ENCODE measurements at places on chromosomes 11 and 22.
A peak's percentile ranks its signal among the peaks of the same experiment; 100 is the strongest.

DNA sequence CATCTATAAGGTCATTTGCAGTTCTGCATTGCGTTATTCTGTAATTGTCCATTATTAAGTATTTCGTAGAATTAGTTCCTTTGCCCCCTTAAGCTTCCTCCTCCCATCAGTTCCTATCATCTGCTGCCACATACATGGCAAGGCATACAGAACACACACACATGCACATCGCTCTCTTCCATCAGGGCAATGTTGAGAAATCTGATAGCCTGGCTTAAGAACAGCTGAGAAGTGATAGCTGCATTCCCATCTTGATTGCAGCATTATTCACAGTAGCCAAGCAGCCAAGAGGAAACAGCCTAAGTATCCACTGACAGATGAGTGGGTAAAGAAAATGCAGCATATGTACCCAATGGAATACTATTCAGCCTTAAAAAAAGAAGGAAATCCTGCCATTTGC is 186.8 kb upstream of the CADM1 start:
- no peak for DNase-seq
- peaks cover 25% of the 10 kb centered on the region for H3K27me3 ChIP-seq
- no peaks in the 10 kb centered on the region for H3K36me3 ChIP-seq
- no peak overlapping the region for H3K27ac ChIP-seq

- no peak for DNase-seq
- H3K27me3 ChIP-seq, result no peaks in the 10 kb centered on the region
- H3K36me3 ChIP-seq, result peaks cover under 1% of the 10 kb centered on the region
These were observed 3.1 kb upstream of the CTSD start for GRCh38 chr11:1766719-1767398.

DNA sequence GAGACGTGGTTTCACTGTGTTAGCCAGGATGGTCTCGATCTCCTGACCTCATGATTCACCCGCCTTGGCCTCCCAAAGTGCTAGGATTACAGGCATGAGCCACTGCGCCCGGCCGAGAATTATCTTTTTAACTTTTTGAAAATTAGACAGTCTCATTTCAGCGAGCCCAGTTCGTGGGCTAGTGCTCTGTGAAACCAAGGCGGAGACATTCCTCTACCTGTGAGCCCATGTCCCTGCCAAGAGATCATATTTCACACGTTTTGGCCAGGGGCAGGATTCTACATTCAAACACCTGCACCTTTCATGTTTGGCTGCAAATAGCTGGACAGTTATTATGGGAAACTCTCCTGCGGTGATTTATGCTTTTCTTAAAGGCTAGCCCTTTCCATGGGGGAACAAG is 60.3 kb downstream of the IRAG1 start:
- H3K4me1 ChIP-seq, result no peaks in the 10 kb centered on the region
- no peaks in the 10 kb centered on the region for H3K27me3 ChIP-seq
- H3K36me3 ChIP-seq, result no peaks in the 10 kb centered on the region
- H3K27ac ChIP-seq, result no peak overlapping the region

- no peak overlapping the region for H3K4me3 ChIP-seq
- H3K27ac ChIP-seq, result no peak overlapping the region
- H3K4me1 ChIP-seq, result peaks cover 12% of the 10 kb centered on the region
- H3K27me3 ChIP-seq, result no peaks in the 10 kb centered on the region
- DNase-seq, result no peak
These were observed 83.3 kb upstream of the PRDM11 start for GRCh38 chr11:45062974-45063635.

GRCh38 chr11:17280494-17281127 is 4.1 kb downstream of the NUCB2 start:
- no peak overlapping the region for H3K27ac ChIP-seq
- H3K36me3 ChIP-seq, result peaks cover 26% of the 10 kb centered on the region
- DNase-seq, result no peak
- no peak overlapping the region for H3K4me3 ChIP-seq

DNA sequence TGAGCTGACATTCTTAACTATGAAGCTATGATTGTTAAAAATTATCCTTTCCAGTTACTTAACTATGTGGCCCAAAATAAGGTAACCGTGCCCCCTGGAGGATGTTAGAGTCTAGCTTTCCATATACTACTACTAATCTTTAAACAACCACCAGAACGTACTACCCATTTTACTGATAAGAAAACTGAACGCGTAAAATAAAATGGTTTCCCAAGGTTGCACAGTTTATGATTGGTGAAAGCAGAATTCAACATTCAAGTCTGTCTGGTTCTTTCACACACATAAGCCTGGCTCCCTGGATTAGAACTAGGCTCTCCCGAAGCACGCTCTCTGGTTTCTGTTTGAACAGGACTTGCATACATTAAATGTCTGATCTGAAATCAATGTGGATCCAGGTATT is 437.8 kb upstream of the CCDC90B start:
- no peak overlapping the region for H3K27ac ChIP-seq
- no peaks in the 10 kb centered on the region for H3K27me3 ChIP-seq
- no peaks in the 10 kb centered on the region for H3K36me3 ChIP-seq
- peak overlapping the region; percentile 62 for H3K4me3 ChIP-seq
- H3K4me1 ChIP-seq, result peaks cover 17% of the 10 kb centered on the region

DNA sequence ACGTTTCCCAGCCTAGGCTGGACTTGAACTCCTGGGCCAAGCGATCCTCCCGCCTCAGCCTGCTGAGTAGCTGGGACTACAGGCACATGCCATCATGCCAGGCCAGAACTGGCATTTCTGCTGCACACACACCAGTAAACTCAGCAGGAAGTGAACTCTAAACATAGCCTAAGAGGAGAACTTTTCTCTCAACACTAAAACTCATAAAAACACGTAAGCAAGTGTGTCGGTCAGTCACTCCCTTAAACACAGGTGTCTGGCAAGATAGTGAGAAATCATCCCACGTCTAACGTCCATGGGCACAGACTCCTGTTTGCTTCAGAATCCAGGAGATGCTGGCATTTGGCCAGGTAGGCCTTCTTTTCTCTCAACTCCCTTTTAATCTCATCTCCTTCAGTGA is 104.8 kb downstream of the RPL27A start:
- H3K27ac ChIP-seq, result peak overlapping the region; percentile 56
- DNase-seq, result no peak

- no peak overlapping the region for H3K4me3 ChIP-seq
- H3K27ac ChIP-seq, result no peak overlapping the region
- H3K4me1 ChIP-seq, result no peaks in the 10 kb centered on the region
- H3K36me3 ChIP-seq, result no peaks in the 10 kb centered on the region
- DNase-seq, result no peak
- H3K27me3 ChIP-seq, result no peaks in the 10 kb centered on the region
These were observed 82.1 kb downstream of the CECR2 start for GRCh38 chr22:17451316-17451715.

- H3K27ac ChIP-seq, result no peak overlapping the region
- no peak for DNase-seq
- H3K4me1 ChIP-seq, result peaks cover 32% of the 10 kb centered on the region
- H3K4me3 ChIP-seq, result no peak overlapping the region
- no peaks in the 10 kb centered on the region for H3K27me3 ChIP-seq
- H3K36me3 ChIP-seq, result no peaks in the 10 kb centered on the region
These were observed 228.4 kb downstream of the BLID start for GRCh38 chr11:121887569-121887968.

DNA sequence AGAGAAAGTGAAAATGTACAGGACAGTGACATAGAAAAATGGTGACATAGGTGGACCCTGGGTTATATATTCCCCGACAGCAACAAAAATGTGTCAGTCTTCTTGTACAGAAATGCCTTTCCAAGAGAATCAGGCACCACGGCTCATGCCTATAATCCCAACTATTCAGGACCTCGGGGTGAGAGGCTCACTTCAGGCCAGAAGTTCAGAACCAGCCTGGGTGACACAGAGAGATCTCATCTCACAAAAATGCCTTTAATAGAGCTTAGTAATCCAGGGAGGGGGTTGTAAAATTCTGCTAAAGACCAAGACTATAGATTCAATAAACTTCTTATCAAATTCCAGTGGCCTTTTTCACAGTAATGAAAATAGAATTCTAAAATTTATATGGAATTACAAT is 10.7 kb downstream of the ZNF195 start:
- DNase-seq, result no peak
- no peaks in the 10 kb centered on the region for H3K4me1 ChIP-seq
- H3K4me3 ChIP-seq, result no peak overlapping the region
- peaks cover 95% of the 10 kb centered on the region for H3K36me3 ChIP-seq

DNA sequence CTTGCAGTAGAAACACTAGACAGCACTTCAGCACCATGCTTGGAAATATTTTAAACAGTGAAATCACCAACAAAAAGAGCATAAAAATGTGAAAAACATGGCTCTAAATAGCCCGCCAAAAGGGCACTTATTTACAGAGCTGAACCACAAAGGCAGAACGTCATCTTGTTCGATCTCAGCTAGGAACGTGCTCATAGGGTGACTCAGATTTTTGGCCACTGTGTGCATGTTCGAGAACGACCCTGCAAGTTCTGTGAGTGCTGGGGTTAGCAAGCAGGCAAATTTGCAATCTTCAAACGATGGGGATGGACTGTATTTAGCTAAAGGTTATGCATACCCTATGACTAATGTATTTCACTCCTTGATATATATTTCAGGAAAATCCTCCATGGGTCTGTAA is 30.6 kb downstream of the OR2AT4 start:
- H3K36me3 ChIP-seq, result no peaks in the 10 kb centered on the region
- H3K4me1 ChIP-seq, result no peaks in the 10 kb centered on the region
- H3K27ac ChIP-seq, result no peak overlapping the region
- no peak overlapping the region for H3K4me3 ChIP-seq

DNA sequence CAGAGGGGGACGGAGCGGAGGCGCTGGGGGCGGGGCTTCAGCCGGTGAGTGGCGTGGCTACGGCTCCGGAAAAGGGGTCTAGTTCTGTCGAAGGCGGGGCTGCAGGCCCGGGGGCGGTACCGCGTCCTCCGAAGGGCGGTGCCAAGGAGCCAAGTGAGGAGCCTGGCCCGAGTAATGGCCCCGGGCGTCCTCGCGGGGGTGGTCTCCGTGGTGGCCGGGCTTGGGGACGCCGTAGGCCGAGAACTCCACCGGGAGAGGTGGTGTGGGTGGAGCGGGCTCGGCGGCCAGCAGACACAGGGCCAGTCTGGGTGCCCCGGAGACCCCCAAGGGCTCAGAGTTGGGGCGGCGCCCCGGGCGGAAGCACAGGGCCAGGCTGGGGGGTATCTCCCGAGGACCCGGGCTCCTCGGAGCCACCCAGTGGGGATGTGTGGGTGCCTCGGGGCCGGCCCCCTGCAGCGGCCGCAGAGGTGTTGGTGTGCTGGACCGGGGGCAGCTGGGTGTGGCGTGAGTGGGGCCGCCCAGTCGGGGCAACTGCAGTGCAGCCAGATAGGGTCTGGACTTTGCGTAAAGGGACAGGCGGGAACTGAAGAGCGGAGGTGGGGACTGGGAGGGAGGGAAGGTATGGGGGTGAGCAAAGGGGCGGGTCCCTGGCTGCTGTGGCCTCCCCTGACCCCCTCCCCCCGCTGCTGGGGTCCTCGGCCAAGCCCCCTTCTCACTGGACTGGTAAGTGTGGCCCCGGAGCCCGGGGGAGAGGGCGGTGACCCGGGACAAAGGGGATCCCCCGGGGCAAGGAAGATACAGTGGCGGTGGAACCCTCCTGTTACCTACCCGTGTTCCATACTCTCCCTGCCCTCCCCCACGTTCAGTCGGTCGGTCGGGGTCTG is 838 bp downstream of the FKBP2 start:
- H3K27ac ChIP-seq, result peak overlapping the region; percentile 100
- peak overlapping the region; percentile 84 for H3K4me3 ChIP-seq
- H3K36me3 ChIP-seq, result peaks cover 34% of the 10 kb centered on the region
- no peaks in the 10 kb centered on the region for H3K27me3 ChIP-seq

DNA sequence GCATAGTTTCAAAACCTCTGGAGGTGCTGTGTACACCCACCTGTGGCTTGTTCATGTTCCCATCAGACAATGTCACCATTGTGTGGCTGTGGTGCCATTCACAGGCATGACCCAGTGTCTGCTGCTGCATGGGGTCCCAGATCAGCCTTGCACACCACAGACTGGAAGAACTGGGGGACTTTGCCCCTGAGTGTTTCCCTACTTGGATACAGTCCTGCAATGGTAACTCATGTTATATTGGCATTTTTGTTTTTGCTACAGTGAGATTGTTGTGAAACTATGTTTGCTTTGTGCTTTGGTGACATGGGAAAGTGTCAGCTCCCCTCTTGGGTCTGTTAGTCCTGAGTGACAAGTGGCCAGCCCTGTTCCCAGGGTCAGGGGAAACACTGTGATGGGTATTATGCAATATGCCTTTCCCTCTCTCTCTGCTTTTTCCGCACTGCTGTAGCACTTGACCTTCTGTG is 108.8 kb downstream of the NAV2 start:
- H3K4me1 ChIP-seq, result peaks cover 21% of the 10 kb centered on the region
- no peak overlapping the region for H3K27ac ChIP-seq
- H3K36me3 ChIP-seq, result no peaks in the 10 kb centered on the region

DNA sequence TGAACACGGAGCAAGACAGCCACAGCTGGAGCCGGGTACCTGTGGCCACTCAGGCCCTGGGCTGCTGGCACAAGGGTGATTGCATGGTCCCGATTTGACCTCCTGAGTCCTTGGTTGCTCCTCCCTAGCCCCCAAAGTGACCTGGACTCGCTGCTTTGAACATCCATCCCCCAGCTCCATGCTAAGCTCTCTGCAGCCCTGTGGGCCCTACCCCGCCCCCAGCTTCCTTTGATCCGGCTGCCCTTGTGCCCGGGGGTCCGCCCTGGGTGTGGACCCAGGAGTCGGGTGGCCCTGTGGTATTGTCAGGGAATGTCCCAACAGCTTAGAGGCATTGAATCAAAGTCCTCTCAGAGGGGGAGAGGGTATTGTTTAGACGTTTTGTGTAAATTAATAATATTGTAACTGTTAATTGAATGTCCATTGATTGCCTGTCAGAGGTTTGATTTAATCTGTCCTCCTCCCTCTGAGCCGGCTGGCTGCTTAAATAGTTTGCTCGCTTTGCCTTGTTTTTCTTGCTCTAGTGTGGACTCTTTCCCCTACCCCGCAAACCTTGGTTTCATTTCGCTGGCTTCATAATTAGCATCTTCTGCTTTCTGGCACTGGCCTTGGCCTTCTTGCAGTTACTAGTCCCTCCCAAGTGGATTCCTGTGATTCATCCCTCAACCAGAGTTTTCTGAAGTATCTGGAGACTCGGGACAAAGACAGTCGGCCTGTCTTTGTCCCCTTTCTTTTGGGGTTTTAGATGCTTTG is 20.7 kb downstream of the GRIK4 start:
- peaks cover 57% of the 10 kb centered on the region for H3K27me3 ChIP-seq
- H3K4me1 ChIP-seq, result peaks cover 11% of the 10 kb centered on the region
- H3K27ac ChIP-seq, result no peak overlapping the region

DNA sequence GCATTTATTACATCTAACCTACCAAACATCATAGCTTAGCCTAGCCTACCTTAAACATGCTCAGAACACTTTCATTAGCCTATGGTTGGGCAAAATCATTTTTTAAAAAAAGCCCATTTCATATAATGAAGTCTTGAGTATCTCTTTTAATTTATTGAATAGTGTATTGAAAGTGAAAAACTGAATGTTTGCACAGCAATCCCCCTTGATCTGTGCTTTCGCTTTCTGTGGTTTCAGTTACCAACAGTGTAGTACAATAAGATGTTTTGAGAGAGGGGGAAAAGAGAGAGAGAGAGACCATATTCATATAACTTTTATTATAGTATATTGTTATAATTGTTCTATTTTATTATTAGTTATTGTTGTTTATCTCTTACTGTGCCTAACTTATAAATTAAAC is 8.4 kb upstream of the MAP6 start:
- H3K27me3 ChIP-seq, result peaks cover 33% of the 10 kb centered on the region
- DNase-seq, result no peak
- H3K36me3 ChIP-seq, result no peaks in the 10 kb centered on the region
- no peak overlapping the region for H3K27ac ChIP-seq
- no peaks in the 10 kb centered on the region for H3K4me1 ChIP-seq
